ENCODE measurements at places on chromosomes 3 and 15.

GRCh38 chr3:157782236-157782635 lies 279.0 kb upstream of the VEPH1 start:
- DNase-seq: no peak

GRCh38 chr15:89171136-89172072 lies 50.0 kb downstream of the RLBP1 start:
- no peak for DNase-seq

GRCh38 chr3:17850448-17850847 lies 108.0 kb upstream of the TBC1D5 start:
- DNase-seq: peak; percentile 68

GRCh38 chr3:73435055-73435454 lies 189.7 kb downstream of the PDZRN3 start:
- DNase-seq: no peak

DNA sequence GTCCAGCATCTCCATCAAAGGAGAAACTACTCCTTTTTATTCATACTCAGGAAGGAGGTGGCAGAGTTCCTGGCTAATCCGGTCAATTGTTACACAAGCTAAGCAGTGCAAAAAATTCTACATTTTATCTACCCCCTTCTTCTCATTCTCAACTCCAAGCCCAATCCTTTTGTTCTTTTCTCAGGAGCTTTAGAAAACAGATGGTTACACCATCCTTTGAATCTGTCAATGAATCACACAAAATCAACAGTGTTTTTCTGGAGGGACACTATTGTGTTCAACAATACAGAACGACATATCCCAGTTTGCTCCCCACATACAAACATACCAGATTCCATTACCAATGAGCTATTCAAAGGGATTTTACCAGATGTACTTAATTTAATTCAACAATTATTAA lies 362.1 kb downstream of the MAGI1 start:
- no peak for DNase-seq

DNA sequence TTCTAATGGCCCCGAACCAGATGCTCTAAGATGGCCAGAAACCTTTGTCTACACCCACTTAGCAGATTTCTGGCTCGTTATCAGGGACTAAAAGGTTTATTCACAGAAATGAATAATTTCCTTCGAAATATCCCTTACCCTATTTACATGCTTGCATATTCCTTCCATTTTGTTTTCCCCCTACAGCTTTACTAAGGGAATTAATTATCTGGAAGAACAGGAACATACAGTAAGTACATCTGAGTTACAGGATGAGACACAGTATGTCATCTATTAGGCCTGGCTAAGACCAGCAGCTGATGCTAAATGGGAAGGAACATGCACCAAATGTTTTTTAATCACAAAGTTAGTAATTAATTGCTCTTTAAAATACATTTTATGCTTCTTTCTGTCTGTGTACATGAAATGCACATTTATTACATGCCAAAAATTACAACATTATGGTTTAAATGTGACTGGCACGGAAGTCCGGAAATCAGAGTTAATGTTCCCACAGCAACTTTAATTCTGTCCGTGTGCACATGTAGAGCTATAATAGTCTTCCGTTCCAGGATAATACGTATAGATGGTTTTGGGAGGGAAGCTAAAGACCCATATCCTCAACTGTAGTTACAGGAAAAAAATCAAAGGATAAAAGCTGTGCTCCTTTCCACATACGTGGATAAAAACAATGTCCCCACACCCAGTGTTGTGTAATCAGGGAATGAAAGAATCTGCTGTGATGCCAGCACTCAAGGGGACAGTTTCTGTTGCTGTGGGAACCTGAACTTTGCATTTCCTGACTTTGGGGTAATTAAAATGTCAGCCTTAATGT lies 82.0 kb downstream of the TIGIT start:
- no peak for DNase-seq

- no peak for DNase-seq
Measured at GRCh38 chr15:85913461-85913860, 118.7 kb upstream of the KLHL25 start.

DNA sequence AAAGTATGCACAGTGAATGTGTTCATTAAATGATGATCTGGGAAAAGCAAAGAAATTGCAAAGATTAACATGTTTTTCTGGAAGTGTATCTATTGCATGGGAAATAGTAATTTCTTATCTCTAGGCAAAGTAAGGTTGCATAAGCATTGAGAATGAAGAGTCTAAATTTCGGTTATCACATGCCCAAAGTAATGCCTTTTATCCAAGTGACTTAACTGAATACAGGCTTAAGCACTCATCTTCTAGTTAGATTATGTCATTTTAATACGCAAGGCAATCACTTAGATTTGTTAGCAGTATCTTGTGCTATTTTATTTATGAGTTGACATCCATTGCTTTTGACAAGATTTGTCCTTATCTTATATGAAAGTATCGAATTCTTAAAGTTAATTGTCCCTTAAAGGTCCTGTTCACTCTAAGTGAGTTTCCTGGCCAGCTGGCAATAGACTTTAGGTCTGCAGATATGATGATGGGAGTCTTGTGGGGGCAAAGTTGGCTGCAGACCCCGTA lies 100.5 kb downstream of the NAALADL2 start:
- no peak for DNase-seq

DNA sequence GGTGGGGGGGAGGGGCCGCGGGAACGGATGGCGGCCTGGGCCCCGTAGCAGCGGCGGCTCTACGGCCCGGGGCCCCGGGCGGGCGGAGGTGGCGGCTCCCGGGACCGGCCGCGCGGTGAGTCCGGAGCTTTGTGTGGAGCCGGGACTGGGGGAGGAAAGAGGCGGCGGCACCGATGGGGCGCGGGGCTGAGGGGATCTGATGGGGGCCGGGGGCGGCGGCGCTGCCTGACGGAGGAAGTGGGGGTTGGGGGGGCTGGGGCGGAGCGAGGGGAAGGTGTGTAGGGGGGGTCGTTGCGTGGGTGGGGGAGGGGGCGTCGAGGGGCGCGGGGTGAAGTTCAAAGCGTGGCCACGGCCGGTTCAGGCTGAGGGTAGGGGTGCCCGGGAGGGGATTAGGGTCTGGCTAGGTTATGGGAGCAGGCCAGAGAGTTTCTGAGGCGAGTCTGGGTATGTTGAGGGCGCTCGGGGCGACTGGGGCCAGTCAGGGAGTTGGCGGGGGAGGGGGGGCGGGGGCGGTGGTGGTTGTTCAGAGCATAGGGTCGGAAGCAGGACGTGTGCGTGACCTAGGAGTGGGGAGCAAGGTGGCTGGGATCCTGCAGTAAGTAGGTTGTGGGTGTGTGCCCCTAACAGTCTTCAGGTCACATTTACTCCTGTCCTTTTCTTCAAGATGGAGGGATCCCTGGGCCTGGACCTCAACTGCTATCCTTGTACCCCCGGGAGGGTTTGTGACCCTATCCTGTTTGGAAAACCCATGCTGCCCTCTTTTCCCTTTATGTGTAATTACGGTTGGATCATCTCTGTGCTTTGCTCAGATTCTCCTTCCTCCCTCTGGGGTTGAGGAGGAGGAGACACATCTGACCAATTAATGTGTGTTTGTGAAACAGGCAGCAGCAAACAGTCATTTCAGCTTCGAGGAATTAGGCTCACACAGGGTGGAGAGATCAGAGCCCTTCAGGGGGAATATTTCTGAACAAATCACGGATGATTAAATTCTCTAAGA lies 644 bp downstream of the ZNF609 start:
- peak; percentile 56 for DNase-seq

DNA sequence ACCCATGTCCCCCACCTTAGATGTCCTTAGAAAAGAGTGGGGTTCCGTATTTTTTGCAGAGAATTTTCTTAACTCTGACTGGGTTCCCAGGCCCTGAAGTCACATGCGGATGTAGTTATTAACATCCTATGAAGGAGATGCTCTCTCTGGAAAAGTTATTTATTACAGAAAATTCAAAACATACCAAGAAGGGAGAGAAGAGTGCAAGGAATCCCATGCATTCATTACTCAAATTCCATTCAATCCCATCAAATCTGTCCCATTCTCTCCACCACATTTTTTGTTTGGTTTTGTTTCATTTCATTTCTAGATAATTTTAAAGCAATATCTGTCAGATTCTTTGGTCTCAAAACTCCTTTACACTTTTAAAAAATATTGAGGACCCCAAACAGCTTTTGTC lies 34.3 kb upstream of the ANKRD34C start:
- DNase-seq: no peak

GRCh38 chr15:98221577-98221976 lies 261.1 kb downstream of the ARRDC4 start:
- no peak for DNase-seq

All from AG09309 (cell line).